Activated T-cell treated with anti-CD3 and anti-CD28 coated beads, Interleukin-2, amount 50 U/mL, for 4 hours (primary cell): ENCODE measurements at places on chromosomes 4 and X. TPM values are rescaled to one million over a fixed set of nuclear protein-coding genes. Genes with fewer than 3 reads are reported as not detected.

DNA sequence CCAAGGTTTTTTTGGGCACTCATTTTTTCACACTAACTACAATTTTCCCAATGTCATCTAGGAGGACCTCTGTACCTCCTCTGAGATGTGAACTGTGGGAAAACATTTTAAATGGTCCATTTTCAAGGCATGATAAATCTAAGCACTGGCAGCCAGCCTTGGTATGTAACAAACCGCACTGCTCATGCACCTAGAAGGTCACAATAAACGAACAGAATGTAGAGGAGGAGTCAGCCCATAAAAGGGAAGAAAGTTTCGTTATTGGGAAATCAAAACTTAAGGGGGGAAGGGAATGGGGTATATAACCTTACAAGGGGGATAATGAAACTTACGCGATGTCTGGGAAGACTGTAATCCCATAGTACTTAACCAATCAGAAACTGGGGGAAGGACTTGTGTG is 16.4 kb downstream of the COX18 start:
- DNase-seq: no peak

GRCh38 chrX:96424007-96424406 is 260.6 kb upstream of the DIAPH2 start:
- DNase-seq: no peak

DNA sequence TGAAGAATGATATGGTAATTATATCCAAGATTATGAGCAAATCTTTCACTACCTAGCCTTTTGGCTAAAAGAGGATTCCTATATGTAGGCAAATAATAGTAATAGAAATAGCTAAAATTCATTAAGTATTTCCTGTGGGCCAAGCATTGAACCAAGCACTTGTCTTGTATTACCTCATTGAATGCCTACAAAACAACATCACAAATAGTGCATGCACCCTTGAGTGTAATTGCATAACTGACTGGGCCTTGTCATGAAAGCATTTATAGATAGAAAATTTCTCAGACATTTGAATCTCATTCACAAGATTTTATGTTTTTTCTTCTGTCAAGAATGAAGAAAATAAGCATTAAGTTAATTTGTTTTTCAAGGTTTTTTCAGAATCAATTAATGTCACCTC is 3.9 kb upstream of the HPGDS start:
- DNase-seq: no peak

DNA sequence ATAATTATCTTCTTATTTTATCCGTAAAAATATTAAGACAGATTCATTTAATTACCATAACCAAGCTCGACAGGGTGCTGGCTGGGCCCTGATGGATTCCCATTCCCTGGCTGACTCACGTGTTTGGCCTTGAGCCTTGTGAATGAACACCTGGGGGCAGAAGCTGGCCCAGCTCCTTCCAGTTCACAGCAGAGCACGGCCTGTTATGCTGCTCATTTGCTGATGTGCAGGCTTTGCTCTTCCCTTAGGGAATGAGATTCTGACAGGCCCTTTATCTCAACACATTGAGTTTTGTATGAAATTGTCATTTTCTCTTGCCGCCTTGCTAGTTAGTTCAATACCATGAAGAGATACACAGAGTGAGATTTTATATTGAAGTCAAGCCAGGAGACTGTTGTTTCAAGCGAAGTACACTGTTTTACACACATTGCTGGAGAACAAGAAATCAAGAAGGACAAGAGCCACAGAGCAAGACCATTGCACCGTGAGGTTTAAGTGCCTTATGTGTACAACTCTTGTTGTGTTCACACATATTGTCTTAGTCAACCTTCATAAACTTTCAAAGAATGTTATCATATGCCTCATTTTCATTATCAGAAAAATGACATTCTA is 1583.3 kb downstream of the STIM2 start:
- DNase-seq: no peak

DNA sequence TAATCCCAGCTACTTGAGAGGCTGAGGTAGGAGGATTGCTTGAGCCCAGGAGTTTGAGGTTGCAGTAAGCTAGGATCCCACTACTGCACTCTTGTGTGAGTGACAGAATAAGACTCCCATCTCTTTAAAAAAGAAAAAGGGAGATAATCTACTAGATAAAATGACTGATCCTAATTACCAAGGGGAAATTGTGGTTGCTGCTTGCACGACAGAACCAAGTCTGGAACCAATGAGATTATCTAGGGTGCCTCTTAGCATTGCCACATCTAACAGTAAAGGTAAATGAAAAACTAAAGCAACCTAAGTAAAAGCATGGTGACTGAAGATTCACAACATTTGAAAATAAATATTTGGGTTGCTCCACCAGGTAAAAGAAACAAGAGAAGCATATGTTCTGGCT is 185.1 kb downstream of the PDHA2 start:
- no peak for DNase-seq

DNA sequence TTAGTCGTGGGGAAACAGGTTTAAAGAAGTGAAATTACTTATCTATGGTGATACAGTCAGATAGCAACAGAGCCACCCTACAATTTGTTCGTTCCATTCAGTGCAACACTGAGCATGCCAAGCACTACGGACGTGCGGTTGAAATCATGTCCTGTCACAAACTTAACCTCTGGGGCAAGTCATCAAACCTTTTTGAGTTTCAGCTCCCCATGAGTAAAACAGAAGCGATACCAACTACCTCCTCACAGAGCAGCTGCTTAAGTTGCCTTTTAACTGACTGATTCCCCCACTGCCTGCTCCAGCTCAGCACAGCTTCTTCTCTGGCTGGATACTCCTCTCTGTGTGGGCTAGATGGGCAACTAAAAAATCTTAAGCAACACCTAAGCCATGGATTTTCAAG is 36.0 kb downstream of the LHFPL1 start:
- DNase-seq: no peak

- DNase-seq: no peak
Measured at GRCh38 chr4:162347842-162348213, 184.0 kb upstream of the FSTL5 start.

DNA sequence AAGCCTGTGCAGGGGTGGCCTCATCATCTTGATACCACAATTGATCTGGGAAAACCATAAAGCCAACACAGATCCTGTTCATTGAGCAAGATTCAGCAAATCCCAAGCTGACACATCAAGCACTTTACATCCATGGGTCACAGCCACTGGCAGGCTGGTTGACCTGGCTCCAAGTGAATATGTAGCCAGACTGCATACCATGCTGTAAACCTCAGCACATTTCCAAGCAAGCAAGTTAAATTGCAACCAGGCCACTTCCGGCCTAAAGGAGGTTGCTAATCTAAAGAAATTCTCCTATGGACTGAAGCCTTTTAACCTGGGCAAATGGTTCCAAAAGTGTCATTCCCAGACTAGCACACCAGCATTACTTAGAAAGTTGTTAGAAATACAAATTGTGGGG is 54.4 kb upstream of the USP26 start:
- no peak for DNase-seq

DNA sequence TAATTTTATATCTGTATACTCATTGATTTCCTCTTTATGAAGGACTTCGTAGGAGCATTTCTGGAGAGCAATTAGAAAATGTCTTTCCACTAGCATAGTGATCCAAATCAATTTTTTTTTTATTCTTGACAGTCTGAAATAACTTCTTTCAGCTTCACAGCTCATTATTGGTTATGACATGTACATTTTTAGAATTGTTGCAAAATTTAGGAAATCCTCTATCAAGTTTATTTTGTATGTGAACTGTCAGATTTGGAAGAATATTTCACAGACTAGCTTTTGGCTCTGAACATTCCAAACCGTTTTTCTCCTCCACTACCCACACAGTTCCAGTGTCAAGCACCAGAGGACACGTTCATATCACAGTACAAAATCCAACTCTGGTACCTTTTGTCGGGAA is 249.6 kb upstream of the ATOH1 start:
- no peak for DNase-seq

DNA sequence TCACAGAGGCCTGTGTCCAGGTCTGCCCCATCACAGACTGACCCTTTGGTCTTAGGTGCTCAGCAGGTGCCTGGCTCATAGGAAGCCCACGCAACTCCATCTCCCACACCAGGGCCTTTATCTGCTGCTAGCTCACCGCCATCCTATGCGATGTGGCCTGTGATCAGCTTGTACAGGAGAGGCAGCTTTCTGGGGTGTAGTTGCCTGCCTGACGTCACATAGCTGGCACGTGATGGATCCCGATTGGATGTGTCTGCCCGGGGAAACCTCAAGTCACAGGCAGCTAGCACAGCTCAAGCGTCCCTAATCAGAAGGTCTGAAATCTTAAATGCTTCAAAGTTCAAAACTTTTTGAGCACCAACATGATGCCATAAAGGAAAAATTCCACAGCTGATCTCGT is 41.2 kb upstream of the CLDN34 start:
- no peak for DNase-seq

GRCh38 chr4:7945709-7946380 is 6.2 kb upstream of the AFAP1 start:
- no peak for DNase-seq

DNA sequence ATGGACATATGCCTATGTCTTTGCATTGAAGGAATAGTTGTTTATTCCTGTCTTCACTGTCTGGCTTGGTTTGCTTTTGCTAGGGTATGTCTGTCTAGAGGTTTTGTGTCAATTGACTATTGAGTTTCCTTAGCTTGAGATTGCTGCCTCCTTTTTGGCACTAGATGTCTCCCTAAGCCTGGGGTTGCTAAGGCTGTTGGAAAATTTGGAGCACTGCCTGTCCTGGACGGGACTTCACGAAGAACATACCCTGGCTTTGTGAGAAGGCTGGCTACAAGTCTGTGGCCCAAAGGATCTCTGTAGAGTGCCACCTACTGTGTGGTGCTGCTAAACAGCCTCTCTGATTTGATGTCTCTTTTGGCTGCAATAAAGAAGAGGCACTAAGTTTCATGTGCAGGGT is 183.8 kb upstream of the NUDT10 start:
- DNase-seq: no peak

GRCh38 chrX:8679550-8679949 is 52.4 kb downstream of the ANOS1 start:
- DNase-seq: no peak

GRCh38 chrX:153469811-153470410 is 465 bp downstream of the HAUS7 start:
- DNase-seq: no peak

DNA sequence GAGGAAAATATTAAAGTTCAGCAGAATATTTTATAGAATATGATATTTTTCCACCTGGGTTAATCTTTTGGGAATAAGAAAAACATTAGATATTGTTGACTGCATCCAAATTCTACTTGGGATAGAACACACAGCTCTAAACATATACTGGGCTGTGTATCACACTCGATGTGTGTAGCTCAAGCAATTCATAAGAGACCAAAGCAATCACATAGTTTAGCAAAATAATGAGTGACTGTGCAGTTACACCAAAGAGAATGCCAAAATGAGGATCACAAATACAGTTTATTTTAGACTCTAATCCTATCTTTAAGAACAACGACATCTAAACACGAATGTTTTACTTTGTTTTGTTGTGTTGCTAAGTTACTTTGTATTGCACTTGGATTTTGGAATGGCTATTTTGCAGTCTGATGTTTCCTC is 101.2 kb downstream of the CBR4 start:
- DNase-seq: no peak

DNA sequence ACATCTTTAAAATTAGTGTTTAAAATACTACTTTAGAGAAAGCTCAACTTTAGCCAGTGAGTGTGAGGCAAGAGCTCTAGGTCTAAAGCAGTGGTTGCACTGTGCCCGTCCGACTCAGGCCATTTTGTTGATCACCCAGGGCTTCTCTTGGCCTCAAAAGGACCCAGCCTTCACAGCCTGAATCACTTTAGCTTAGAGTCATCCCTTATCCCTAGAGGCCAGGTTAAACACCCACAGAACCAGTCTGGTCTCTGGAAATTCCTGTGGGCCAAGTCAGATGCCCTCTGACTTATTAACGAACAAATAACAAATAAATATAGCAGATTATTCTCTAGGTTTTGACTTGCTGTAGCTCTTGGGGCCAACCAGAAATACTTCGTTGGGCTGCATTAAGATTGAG is 102.3 kb downstream of the WWC2 start:
- DNase-seq: no peak

GRCh38 chrX:20221902-20222301 is 44.8 kb downstream of the RPS6KA3 start:
- no peak for DNase-seq

DNA sequence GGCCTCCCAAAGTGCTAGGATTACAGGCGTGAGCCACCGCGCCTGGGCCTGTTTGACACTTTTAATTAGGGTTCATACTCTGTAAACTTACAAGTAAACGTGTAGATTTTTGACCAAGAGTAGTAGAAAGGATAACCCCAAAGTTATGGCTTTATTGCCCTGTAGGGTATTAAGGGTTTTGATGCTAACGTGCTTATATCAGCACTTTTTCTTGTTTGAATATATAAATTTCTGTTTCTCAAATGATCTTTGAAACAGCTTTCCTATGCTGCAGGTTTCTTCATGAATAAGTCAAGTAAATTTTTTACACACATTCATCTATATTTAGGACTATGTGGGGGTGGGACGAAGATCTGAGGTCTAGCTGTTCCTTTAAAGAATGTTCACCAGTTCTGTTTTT is 29.3 kb upstream of the REPS2 start:
- DNase-seq: no peak

Gene MAPK10
- 0.27 TPM for total RNA-seq

Gene ZCCHC18
- 0.86 TPM for total RNA-seq

Gene RHOXF2
- total RNA-seq: 0.16 TPM

Gene OPHN1
- total RNA-seq: 0.11 TPM

Gene ASB5
- not detected for total RNA-seq

Gene SLITRK4
- total RNA-seq: not detected

Gene BCORL1
- total RNA-seq: 9.0 TPM

Gene TRMT10A
- total RNA-seq: 5.6 TPM

Gene SSX4B
- total RNA-seq: not detected
